Activated CD4-positive, alpha-beta T cell treated with anti-CD3 and anti-CD28 coated beads, Interleukin-10, Interleukin-2, amounts not matched to agents 100 ng/mL and 50 ng/mL, durations not matched to agents 16 hours and 8 hours (primary cell): ENCODE measurements at places on chromosomes 16 and 17.

GRCh38 chr16:68636818-68637217 lies 8.3 kb upstream of the CDH3 start:
- DNase-seq: no peak

DNA sequence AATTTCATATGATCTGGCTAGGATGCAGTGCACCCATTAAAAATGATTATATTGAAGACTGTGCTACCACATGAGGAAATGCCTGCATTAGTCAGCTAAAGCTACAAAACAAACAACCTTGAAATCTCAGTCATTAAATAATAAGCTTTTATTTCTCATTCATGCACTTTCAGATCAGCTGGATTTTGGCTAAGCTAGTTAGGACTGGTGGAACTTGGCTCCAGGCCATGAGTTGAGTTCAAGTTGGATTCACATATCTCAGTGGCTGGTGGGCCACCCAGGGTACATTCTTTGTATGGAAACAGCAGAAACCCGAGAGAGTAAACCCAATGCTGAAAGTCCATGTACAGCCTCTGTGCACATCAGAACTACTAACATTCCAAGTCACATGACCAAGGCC lies 6.4 kb upstream of the SLFN12L start:
- DNase-seq: no peak

GRCh38 chr17:9931144-9931741 lies 26.2 kb upstream of the RCVRN start:
- DNase-seq: no peak

DNA sequence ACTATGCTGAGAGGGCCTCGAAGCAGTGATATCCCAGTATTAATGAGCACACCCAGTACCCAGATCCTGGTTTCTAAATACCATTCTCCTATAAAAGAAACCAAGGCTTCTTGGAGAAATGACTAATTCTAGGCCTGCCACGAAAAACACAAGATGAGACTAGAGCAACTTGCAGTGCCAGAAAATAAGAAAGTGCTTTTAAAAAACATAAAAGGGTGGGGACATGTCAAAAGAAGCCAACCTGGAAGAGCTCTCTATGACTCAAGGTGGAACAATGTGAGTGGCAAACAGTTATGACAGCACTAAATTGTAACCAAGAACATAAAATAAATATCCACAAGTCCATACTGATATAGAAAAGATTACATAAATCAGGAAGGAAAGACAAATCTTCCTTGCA lies 153.2 kb upstream of the KCNJ18 start:
- peak; percentile 20 for DNase-seq
